ENCODE measurements at places on chromosomes 4 and X. TPM values are rescaled to one million over a fixed set of nuclear protein-coding genes. Genes with fewer than 3 reads are reported as not detected.

PAK3 gene
- 0.18 TPM for polyA plus RNA-seq

PPP1R2C gene
- polyA plus RNA-seq, result 4.4 TPM

ASB12 gene
- polyA plus RNA-seq, result not detected

GASK1B gene
- polyA plus RNA-seq, result not detected

LNX1 gene
- 0.30 TPM for polyA plus RNA-seq

CAPN6 gene
- polyA plus RNA-seq, result not detected

RTL9 gene
- not detected for polyA plus RNA-seq

NHSL2 gene
- 17.8 TPM for polyA plus RNA-seq

CENPVL1 gene
- not detected for polyA plus RNA-seq

EMCN gene
- not detected for polyA plus RNA-seq

CPE gene
- not detected for polyA plus RNA-seq

NMU gene
- polyA plus RNA-seq, result 2.2 TPM

CT83 gene
- polyA plus RNA-seq, result not detected

ESX1 gene
- polyA plus RNA-seq, result not detected

COPS4 gene
- 64.0 TPM for polyA plus RNA-seq

LANCL3 gene
- polyA plus RNA-seq, result 0.37 TPM
